ENCODE measurements at places on chromosomes 13 and 19.

GRCh38 chr13:31444266-31444856, 244.6 kb downstream of the B3GLCT start:
- no peak for DNase-seq

- no peak for DNase-seq
Observed at GRCh38 chr13:73835138-73835721, 299.0 kb downstream of the KLF12 start.

DNA sequence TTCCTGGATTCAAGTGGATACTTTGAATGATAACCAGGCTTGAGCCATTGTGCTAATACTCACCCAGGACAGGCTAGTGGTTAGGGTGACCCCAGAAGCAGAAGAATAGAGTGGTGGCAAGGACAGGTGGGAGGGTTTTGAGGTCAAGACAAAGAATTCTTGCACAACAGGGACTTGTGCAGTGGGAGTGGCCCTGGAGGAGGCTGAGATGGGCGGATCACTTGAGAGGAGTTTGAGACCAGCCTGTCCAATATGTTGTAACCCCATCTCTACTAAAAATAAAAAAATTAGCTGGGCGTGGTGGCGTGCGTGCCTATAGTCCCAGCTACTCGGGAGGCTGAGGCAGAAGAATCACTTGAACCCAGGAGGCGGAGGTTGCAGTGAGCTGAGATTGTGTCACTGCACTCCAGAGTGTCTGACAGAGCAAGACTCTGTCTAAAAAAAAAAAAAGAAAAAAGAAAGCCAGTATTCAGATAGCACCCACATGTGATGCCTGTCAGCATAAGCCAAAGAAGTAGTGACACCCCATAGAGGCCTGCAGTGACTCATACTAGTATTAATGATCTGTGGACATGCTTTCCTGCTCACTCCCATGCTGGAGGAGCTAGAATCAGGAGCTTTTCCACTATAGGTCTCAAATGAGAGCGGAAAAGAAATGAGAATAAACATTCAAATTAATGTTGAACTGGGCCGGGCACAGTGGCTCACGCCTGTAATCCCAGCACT, 78.7 kb downstream of the RNF17 start:
- no peak for DNase-seq

DNA sequence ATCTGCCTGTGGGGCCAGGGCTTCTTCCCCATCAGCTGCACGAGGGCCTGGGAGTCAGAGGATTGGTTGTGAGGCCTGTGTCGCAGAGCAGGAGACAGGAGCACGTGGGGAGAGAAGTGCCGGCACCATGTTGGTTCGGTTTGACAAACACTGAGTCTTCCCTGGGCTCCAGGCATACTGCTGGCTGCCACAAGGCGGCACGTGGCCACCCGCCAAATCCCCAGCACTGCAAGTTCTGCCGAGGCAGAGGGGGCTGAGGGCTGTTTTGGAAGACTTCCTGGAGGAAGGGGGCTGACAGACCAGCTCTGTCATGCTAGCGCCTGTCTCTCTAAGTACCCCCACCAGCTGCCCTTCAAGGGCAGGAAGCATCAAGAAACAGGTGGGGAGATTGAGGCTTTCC, 9.5 kb downstream of the SHANK1 start:
- no peak for DNase-seq

- no peak for DNase-seq
Observed at GRCh38 chr13:73110814-73111213, 52.0 kb downstream of the KLF5 start.

DNA sequence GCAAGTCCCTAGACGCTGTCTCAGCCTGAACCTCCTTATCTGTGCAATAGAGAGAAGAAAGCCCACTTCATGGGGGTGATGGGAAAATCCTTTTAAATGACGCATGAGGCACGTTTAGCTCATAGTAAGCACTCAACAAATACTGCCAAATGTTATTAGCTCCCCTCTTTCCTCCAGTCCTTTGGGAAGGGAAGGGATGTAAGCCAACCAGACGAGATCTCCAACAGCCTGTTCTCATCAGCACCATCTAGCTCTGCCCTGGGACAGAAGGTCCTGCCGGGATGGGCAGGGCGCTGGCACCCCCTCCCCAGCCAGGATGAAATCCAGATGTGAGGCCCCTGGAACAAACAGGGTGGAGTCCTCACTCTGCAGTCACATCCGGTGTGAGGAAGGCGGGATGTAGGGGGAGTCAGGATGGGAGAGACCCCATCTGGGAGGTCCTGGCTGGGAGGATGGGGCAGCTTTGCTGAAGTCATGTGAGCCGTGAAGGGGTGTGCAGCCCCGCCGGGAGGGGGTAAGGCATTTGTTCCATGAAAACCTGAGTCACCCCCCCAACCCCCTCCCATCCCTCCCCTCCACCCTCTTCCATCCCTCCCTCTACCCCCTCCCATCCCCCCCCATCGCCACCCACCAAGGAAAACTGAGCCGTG, 4.6 kb downstream of the S1PR2 start:
- DNase-seq = no peak

DNA sequence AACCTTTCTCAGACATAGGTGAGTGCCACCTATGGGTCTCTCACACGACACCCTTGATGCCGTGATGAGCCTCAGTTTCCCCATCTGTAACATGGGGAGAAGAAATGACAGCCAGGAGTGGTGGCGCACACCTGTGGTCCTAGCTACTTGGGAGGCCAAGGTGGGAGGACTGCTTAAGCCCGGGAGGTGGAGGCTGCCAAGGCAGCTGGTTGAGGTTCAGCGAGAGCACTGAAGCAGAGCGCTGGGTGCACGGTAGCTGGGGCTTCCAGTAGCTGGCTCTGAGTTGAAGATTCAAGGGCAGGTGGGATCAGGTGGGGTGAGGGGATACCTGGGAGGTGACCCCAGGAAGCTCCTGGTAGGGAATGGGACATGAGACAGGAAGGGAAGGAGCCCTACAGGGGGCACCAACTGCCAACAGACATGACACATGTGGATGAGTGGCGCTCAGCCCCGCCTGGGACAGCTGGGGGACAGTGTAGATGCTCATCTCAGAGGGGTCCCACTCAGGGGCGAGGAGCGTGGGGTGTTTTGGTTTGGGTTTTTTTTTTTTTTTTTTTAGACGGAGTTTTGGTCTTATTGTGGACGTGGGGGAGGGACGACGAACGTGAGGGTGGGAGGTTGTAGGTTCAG, 6.5 kb upstream of the SSBP4 start:
- no peak for DNase-seq

GRCh38 chr19:37905946-37906868, at the start of gene WDR87:
Gene WDR87 (minus strand): TSS chr19:37906594. CDS start chr19:37898239, 8,355 bp downstream.
- DNase-seq = peak; percentile 48

Measured in stimulated activated CD4-positive, alpha-beta T cell treated with anti-CD3 and anti-CD28 coated beads, Interleukin-2, amount 100 ng/mL, for 24 hours (primary cell).